T-helper 9 cell (primary cell): ENCODE measurements at places on chromosomes 7 and 10.

GRCh38 chr7:112182749-112183148 is 23.4 kb downstream of the DOCK4 start:
- no peak for DNase-seq

GRCh38 chr7:22856416-22856815 is 33.8 kb upstream of the TOMM7 start:
- no peak for DNase-seq

- DNase-seq, result no peak
Observed at GRCh38 chr7:30941582-30942323, 22.0 kb upstream of the GHRHR start.

DNA sequence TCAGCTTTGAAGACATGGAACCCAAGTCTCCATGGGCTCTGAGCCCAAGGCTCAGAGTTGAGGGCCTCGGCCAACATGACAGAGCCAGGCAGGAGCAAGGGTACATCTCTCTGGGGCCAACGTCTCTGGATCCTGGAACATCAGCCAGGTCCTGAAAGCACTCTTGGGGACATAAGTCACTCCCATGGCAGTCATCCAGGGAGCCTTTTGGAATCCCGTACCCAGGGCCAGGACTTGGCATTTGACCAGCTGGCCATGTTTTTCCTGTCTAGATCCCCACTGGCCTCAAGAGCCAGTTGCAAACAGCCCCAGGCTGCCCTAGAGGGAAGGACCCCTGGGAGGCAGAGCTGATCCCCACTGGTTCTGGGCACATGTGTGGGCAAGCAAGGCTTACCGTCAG is 4.3 kb upstream of the CXCL12 start:
- DNase-seq, result no peak

- DNase-seq, result no peak
Observed at GRCh38 chr10:43373461-43373860, 2.0 kb downstream of the FXYD4 start.

- DNase-seq, result no peak
Observed at GRCh38 chr10:116606061-116606483, 14.7 kb upstream of the PNLIPRP2 start.

DNA sequence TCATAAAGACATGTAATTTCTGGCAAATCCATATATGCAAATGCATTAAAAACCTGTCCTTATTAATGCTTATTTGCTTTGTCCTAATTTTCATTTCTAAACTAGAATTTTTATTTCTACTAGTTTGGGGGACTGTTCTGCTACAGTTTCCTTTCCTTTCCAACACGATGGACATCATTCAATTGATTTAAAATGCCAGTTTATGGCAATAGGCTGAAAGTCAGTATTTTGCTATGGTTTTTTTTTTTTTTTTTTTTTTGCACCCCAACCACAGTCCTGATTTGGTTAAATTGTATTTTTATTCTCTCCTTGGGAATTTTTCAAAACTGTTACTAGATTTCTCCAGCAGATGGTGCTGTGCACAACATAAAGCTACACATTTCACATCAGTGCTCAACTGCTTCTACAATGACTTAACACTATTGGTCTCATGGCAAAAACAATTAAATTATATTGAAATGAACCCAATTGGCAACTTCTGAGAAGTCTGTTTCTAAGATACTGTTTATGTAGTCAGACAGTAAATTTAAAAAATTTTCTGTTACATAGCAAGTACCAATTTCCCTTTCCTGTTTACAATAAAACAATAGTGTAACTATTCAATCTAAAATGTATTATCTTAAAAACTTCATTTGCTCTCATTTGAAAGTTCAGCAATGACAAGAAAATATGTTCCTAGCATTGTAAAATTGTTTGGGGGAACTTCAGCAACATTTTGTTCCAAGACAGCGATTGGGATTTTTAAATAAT is 193.8 kb upstream of the CCDC6 start:
- DNase-seq, result no peak

DNA sequence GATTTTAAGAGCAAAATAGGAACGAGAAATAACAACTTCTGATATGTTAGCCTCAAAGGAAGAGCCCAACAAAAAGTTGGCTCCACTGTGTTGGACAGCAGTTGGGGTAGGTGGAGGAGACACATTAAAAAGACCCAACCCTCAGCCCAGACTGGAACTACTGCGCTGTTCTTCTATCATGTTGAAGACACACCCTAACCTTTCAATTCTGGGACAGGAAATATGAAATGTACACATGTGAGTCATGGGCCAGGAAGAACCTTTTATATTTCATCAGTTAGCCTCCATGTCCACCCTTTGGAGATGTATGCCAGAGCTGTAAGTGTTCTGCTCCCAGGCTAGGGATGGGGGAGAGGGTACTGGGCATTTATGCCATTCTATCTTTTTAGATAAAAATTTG is 22.1 kb downstream of the CLDN12 start:
- no peak for DNase-seq

GRCh38 chr10:1172256-1172984 is 116.2 kb downstream of the WDR37 start:
- no peak for DNase-seq

DNA sequence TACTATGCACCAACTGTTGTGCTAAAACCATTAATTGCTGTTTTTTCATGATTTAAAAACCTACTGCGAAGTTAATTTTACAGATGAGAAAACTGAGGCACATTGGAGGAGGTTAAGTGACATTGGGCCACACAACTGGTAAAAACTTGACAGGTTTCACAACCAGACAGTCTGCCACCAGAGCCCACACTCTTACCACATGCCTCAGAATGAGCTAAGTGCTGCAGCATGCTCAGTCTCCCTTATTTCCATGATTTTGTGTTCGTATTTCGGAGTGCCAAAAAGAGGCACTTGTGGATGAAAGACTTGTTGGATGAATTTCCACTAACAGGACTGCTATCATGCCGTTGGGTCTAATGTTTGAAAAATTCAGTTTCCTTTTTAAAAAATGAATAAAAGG is 77.4 kb downstream of the PCLO start:
- no peak for DNase-seq

DNA sequence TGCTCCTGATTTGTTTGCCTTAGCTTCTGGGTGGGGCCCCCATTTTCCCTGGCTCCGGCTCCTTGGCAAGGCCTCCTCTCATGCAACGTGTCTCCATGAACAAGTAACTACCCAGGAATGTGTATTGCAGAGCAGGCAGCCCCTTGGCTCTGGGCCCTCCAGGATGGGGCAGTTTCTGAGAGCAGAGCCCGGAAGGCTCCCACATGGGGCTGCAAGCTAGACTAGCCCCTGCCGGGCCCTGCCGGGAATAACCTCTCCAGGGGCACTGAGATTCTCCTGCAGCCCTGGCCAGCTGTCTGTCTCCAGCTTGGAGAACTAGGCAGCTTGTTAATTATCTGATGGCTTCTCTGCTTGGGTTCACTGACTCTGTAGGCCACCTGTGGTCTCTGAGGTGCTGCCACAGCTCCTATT is 184.0 kb upstream of the INHBA start:
- no peak for DNase-seq

DNA sequence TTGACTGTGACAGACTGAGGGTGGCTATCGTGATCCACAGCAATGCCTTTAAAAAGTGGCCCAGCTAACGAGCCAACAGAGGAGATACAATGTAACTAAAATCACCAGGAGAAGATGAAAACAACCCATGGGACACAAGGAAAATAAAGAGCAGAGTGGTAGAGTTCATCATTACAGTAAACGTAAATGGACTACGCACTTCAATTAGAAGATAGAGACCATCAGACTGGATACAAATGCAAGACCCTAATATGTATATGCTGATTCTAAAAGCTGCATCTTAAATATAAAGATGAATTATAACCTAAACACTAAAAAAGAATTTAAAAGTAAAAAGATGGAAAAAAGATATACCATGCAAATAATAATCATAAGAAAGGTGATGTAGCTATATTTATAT is 6.6 kb upstream of the STK32C start:
- DNase-seq, result no peak

GRCh38 chr7:97635622-97636021 is 96.3 kb upstream of the TAC1 start:
- DNase-seq, result no peak

- DNase-seq, result no peak
Observed at GRCh38 chr7:82506208-82506607, 62.6 kb upstream of the CACNA2D1 start.

GRCh38 chr10:132876993-132877431 is 65.4 kb downstream of the CFAP46 start:
- no peak for DNase-seq

- no peak for DNase-seq
Observed at GRCh38 chr10:94521276-94522250, 24.0 kb upstream of the HELLS start.
